C1 segment of cervical spinal cord (tissue), 14 donors: ENCODE measurements at places on chromosomes 16 and 17.

DNA sequence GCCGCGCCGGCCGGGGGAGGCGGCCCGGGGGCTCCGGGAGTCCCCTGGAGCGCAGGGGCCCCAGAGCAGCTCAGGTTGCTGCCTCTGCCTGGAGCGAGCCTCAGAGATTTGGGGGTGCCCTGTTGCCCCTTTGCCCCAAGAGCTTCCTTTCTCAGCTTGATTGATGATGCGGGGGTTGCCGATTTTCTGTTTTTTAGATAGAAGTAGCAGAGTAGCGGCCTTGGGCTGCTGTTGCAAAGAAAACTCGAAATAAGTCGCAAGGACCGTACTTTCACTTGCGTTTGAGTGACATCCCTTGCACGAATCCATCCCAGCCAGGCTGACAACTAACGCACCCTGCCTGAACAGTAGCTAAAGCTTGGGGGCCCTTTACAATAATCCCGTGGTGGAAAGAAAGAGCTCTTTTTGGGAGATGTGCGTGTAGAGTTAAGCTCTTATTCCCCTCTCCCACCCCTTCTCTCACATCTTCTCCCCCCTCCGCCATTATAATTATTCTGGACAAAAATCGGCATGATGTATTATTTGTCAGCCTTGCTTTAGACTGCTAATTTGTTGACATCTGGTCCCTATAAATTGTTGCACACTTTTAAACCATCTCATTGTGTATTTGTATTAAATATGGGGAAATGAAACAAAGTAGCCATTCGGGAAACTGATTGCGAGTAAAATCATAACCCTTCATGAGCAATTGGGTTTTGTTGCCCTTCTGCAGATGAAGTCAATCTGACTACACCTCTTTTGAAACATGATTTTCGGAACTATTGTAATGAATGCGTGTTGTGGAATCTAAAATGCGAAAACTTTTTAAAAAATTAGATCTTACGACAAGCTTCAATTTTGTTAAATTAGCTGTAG lies 873 bp downstream of the USP10 start:
- DNase-seq: no peak

- DNase-seq: no peak
Observed at GRCh38 chr17:73526952-73527351, 117.3 kb downstream of the SDK2 start.

GRCh38 chr16:86483-86952 lies 8.5 kb downstream of the MPG start:
- DNase-seq: no peak

DNA sequence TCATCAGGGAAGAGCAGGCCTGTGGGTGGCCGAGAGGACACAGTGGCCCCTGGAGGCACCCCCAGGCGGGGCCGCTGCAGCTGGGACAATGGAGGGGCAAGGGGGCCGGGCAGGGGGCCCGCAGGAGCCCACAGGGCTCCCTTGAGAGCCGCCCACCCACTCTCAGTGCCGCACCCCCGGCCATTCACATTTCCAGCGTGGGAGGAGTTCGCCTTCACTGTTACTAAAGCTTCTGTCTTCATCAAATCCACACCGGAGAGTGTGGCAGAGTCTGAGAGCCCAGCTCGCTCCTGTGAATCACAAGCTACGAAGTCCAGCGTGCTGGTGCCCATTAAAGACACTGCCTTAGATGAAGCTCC lies 20.9 kb upstream of the PVALEF start:
- no peak for DNase-seq

- DNase-seq: no peak
Observed at GRCh38 chr17:60155815-60156214, 6.0 kb downstream of the CA4 start.

DNA sequence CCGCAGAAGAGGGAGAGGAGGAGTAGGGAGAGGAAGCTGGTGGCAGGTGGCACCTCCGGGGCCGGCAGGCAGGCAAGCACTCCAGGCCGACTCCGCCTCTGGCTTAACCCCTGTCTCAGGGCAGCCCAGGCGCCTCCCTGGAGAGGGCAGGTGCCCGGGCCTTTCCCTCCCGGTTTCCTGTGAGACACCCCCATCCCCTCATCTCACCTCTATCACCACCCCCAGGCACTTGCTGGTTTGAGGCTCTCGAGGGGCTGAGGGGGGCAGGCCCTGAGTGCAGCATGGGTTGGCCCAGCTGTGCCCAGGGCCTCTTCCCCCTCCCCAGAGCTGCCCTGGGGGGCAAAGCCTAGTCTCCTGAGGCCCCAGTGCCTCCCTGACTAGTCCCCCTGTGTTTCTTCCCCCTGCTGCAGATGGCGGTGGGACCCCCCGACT lies 6.0 kb downstream of the DOC2A start:
- no peak for DNase-seq

DNA sequence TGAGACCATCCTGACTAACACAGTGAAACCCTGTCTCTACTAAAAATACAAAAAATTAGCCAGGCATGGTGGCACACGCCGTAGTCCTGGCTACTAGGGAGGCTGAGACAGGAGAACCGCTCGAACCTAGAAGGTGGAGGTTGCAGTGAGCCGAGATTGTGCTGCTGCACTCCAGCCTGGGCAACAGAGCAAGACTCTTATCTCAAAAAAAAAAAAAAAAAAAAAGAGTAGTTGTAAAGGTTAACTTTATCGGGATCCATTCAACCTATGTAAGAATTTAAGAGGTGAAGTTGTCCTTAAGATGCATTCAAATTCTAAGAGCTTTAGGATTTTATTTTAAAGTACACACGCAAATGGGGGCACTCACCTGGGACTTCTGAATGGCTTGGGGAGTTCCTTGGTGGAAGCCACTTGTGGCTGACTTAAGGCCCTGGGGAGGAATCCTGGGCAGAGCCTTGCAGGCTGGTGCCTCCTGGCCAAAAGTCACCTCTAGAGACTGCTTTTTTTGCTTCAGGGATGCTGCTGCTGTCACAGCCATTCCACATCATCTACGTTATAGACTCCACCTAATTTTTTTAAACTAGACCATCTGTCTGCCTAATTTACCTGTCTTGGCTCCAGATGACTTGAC lies 3.3 kb downstream of the CTCF start:
- DNase-seq: no peak

- no peak for DNase-seq
Observed at GRCh38 chr16:53822936-53823529, 119.1 kb downstream of the FTO start.

- DNase-seq: no peak
Observed at GRCh38 chr17:67566656-67567055, 151.1 kb upstream of the NOL11 start.

- no peak for DNase-seq
Observed at GRCh38 chr17:8753976-8754440, 4.3 kb downstream of the SPDYE4 start.

- DNase-seq: peak; percentile 53
Observed at GRCh38 chr16:6019490-6019991, 921.9 kb upstream of the EEF2KMT start.

DNA sequence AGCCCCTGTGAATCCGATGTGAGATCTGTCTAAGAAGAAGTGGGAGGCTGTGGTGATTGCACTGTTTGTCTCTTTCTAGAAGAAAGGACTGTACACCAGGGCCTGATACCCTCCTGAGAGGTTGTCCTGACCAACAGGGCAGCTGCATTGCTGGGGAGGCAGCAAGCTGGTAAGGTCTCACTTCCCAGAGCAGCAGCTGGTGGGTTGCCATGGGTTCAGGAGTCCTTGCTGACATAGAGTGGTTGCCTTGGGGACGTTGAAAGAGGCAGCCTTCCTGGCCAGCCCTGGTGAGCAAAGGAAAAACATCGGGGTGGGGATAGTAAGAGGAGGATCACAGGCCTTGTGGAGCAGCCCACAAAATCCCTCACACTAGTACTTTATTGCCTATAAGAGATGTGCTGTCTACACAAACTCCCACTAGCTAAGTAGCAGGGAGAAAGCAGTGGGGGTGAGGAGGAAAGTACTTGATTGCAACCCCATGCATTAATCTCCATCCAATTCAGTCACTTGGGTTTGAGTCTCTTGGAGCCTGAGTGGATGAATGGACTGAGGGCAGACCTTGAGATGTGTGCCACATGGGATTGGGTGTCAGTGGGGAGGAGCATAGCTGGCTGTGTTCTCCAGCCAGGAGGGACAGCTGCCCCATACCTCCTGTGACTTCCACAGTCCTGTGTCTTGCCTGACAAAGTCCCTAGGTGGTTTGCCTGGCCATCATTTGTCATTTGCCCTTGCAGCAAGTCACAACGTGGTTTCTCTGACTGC lies 143.8 kb upstream of the RPL38 start:
- DNase-seq: peak; percentile 44

GRCh38 chr17:32570081-32570396 lies 83.2 kb downstream of the CDK5R1 start:
- no peak for DNase-seq

DNA sequence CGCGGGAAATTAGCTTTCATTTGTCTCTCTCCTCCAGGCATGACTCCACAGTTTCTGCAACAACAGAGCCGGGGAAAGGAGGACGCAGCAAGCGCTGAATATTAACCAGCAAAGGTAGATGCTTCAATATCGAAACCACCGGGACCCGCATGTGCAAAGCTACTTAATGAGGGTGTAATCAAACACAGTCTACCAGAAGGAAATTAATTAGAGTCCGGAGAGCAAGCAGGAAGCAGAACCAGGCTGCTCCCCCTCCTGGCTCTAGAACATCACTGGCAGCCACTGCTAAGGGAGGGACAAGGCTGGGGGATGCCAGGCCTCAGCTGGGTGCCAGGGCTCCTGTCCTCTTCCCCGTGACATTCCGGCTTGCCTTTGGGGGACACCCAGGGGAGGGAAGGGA lies 21.7 kb downstream of the LRRC75A start:
- no peak for DNase-seq

GRCh38 chr16:11162586-11163268 lies 93.3 kb downstream of the SOCS1 start:
- no peak for DNase-seq

- no peak for DNase-seq
Observed at GRCh38 chr17:8275421-8276290, 12.8 kb upstream of the RANGRF start.

DNA sequence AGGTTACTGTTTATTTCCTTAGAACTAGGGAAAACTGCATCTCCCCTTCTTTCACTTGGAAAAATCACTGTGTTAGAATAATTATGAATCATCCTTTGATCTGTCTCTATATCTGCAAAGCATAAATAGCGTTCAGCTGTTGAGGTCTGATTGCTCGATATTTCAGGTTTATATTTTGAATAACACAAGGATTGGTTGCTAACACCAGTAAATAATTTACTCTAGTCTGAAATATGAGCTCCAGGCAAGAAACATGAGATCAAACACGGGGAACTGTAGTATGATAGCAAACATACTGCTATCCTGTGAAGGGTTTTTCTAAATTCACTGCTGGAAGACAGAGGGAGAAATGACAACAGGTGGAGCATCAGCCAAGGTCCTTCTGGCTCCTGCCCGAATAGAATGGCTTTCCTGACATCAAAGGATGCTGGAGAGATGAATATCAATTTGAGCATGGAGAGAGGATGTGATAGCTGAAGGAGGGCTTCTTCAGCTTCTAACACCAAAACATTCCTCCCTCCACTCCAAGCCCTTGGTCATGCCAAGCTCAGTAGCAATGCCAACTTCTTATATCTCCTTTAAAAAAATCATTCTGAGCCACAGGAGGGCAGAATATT lies 450.3 kb downstream of the SHISA9 start:
- DNase-seq: no peak

DNA sequence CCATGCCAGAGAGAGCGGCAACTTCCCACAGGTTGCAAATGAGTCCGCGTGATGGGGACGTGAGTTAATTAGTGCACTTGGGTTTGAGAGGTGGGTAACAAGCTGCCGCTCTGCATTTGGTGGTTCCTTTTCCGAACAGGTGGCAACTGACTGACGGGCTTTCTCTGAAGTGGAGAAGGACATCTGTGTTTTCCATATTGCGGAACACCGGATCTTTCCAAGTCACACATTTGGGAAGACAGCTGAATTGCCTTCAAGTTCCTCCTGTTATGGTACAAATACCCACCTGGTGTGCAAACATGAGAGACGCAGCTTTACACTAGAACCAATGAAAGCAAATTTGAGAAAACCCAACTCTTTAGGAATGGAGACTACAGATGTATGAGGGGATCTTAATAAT lies 451.3 kb upstream of the ZFHX3 start:
- DNase-seq: no peak

DNA sequence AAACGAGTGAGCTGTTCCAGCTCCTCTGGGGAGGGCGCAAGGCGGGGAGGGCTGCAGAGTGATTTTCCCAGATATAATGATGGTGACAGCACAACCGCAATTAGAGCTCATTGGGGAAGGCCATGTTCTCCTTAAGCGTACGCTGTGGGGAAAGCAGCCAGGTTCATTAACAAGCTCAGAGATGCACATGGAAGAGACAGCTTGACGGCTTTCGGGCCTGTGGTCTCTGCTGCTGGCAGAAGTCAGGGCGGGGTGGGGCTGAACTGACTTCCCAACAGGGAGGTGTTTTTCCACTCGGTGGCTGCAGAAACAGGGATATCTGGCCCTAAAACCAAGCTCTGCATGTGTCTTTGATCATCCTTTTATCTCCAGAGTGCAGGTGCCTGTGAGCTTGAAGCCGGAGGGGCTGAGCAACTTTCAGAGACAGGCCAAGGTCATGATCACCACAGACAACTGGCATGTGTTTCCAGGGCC lies 24.0 kb upstream of the CACNG1 start:
- DNase-seq: no peak

- DNase-seq: no peak
Observed at GRCh38 chr17:60087882-60088669, 9.4 kb upstream of the HEATR6 start.

DNA sequence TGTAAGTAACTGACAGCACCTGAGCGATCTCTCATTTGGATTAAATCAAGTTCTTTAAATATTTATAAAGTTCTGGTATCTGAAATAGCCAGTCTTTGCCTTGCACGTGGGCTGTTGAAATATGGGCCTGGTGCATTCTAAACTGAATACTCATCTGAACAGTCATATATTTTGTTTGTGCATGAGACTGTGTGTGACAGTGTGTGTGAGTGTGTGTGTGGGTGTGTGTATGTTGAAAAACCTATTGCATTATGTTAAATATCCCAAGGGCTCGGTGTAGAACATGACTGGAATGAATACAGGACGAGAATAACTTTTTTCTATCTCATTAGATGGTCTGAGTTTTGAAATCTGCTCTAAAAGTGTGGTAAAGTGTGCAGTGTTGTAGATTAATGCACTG lies 82.4 kb upstream of the TOX3 start:
- no peak for DNase-seq

DNA sequence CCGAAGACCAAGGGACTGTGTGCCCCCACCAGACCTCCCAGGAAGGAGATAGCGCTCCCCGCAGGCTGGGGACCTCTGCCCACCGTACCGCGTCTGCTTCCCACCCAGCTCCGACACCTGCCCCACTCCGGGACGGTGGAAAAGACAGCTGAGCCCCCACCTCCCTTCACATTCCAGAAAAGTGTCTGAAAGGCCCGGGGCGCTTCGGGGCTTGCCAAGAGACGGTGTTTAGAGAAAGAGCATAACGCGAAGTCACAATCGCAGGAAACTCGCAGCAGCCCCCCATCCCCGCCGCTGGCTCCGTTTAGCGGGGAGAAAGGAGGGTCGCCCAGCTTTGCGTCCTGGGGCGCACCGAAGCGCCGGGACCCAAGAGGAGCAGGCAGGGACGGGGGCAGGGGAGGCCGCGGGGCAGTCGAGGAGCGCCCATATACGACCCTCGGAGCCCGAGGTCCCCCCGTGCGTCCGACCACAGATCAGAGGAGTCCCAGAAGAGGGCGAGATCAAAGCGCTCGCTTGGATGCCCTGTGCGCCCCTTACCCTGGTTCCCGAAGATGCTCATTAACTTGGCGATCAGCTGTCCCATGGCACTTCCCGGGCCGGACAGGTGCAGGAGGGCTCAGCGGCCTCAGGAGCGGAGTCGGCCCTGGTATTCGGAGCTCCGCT lies 652 bp downstream of the ARL5C start:
- no peak for DNase-seq

GRCh38 chr16:49336581-49336980 lies 37.0 kb upstream of the C16orf78 start:
- no peak for DNase-seq

GRCh38 chr16:78437352-78437968 lies 338.0 kb downstream of the WWOX start:
- DNase-seq: no peak
